ENCODE measurements at places on chromosomes 5 and 9.
A peak's percentile ranks its signal among the peaks of the same experiment; 100 is the strongest.

DNA sequence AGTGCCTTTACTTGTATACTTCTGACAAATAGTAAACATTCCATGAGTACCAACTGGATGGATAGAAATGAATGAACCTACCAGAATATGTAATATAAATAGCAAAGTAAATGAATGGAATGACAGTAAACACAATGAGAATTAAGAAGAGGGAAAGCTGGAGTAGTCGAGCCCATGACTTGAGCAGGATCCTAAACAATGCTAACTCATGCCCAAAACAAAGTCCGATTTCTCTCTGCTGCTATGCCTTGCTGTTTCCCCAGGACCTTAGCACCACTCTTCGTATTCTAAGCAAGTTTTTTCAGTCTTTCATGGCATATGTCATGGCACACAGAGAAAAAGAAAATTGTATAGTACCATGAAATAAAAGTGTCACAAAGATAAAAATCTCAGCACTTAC lies 1.8 kb downstream of the XPA start:
- no peak for DNase-seq

GRCh38 chr9:19146441-19147024 lies 19.2 kb upstream of the PLIN2 start:
- no peak for DNase-seq

- no peak for DNase-seq
Observed at GRCh38 chr9:133087429-133088145, 25.8 kb downstream of the CEL start.

- DNase-seq = no peak
Observed at GRCh38 chr5:172779691-172780341, 8.8 kb upstream of the DUSP1 start.

GRCh38 chr9:83544002-83544698 lies 5.9 kb upstream of the FRMD3 start:
- DNase-seq = no peak

GRCh38 chr5:180353048-180353979 lies at the start of gene GFPT2:
Gene GFPT2, minus strand, starts transcription at chr5:180353336. Its CDS starts 119 bp downstream, at chr5:180353217.
- peak; percentile 73 for DNase-seq

DNA sequence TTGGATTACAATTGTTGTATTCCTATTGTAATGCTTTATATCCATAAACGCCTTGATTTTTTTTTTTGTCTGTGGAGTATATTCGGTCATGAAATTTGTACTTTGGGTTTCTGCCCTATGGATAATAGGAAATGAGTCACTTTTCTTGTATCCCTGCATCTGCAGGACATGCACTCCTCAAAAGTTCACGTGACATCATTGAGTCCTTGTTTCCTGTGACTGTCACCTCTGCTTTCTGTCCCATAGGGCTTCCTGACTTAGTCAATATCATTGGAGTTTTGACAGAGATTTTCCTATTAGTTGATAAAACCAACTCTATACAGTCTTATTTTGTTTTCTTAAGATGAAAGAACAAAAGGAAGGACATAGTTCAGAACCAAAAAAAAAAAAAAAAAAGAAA lies 356.3 kb downstream of the MAT2B start:
- no peak for DNase-seq

- DNase-seq = no peak
Observed at GRCh38 chr5:111744455-111744854, 12.5 kb downstream of the NREP start.
